ENCODE measurements at places on chromosomes 11 and 22. TPM values are rescaled to one million over a fixed set of nuclear protein-coding genes. Genes with fewer than 3 reads are reported as not detected.
A peak's percentile ranks its signal among the peaks of the same experiment; 100 is the strongest.

GRCh38 chr11:132648851-132649250, 883.5 kb downstream of the OPCML start:
- no peak for DNase-seq

DNA sequence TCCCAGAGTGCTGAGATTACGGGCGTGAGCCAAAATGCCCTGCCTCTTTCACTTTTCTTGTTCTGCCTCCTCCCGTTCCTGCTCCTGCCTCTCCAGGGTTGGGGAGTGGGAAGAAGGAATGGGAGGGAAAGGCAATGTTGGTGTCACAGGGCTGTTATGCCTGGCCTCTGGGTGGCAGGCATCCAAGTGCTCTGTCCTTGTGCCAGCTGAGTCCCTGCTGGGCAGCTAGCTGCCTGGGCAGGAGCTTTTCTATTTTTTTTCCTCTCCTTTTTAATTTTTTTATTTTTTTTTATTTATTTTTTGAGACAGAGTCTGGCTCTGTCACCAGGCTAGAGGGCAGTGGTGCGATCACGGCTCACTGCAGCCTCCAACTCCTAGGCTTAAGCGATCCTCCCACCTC, 4.1 kb upstream of the SAC3D1 start:
- no peak for DNase-seq

DNA sequence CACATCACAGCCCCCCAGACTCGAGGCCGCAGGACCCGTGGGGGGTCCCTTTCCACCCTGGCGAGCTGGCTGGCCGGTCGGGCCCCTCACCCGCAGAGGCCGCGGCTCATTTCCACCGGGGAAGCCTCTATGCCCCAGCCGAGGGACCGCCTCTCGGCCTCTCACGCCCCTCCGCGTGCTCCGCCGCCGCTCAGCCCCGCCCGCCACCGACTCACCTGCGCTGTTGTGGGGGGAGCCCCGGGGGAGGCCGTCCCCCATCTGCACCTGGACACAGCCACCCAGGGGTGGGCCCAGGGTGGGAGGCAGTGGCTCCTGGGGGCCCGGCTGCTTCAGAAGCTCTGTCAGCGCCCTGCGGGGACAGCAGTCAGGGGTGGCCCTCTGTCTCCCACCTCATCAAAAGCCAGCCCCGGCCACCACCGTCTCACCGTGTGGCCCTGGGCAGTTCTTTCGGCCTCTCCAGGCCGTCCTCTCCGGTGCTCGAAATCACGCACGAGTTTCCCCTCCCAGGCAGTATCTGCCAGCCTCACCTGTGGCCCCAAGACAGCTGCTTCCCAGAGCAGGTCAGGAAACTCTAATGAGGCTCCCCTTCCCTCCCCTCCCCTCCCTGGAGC, 3.8 kb downstream of the SHISA8 start:
- no peak for DNase-seq

GRCh38 chr22:48088251-48088650, 1325.8 kb downstream of the TBC1D22A start:
- DNase-seq: no peak

- DNase-seq: no peak
Measured at GRCh38 chr11:75269367-75269660, 28.7 kb downstream of the TPBGL start.

- DNase-seq: peak; percentile 81
Measured at GRCh38 chr11:39990421-39990831, 1469.0 kb downstream of the LRRC4C start.

DNA sequence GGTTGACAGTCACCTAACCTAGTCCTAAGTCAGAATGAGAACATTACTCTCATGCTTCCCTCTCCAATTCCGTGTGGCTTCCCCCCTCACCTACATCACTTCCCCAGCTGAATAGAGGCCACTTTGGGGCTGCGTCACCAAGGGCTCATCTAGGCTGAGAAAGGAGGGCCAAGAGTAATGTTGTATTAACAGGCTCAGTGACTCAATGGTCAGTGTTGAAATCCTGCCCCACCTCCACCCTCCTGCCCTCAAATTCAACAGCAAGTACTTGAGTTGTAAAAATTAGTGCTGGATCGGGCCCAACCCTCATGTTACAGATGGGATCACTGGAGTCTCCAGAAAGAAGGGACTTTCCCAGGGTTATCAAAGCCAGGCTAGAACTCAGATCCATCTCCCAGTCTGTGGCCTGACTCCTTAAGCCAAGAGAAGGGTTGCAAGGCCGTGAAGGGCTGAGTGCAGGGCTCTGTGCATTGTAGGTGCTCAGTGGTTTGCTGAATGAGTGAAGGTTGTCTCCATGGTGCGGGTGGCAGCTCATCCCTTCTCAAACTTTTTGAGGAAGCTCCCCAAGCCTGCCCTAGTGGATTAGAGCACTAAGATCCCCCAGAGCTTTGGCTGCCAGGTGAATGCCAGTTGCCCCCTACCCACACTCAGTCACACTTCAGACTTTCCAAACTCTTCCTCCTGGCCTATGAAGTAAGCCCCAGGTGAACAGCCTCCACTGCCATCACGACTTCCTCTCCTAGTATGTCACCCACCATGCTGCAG, 3.2 kb downstream of the DGAT2 start:
- DNase-seq: no peak

- DNase-seq: no peak
Measured at GRCh38 chr11:128848815-128849455, 18.2 kb downstream of the KCNJ1 start.

- DNase-seq: no peak
Measured at GRCh38 chr11:115706626-115707135, 202.5 kb upstream of the CADM1 start.

DNA sequence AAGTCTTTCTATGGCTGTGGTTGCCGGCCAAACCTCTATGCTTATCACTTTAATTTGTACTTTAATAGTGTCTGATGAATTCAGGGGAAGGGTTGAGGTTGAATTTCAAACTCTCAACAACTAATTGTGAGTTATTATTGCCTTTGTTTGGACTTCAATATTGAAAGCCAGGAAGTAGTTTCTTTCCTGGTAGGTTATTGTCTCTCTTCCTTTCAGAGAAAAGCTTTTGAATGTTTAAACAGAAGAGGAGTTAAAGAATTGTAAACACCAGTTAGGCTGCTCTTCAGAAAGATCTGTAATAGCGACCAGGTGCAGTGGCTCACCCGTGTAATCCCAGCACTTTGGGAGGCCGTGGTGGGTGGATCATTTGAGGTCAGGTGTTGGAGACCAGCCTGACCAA, 22.2 kb downstream of the NNMT start:
- no peak for DNase-seq

GRCh38 chr11:11580012-11580411, 41.8 kb downstream of the GALNT18 start:
- no peak for DNase-seq

Gene OR5B12
- not detected for polyA plus RNA-seq

Gene CLNS1A
- polyA plus RNA-seq: 204 TPM

DNA sequence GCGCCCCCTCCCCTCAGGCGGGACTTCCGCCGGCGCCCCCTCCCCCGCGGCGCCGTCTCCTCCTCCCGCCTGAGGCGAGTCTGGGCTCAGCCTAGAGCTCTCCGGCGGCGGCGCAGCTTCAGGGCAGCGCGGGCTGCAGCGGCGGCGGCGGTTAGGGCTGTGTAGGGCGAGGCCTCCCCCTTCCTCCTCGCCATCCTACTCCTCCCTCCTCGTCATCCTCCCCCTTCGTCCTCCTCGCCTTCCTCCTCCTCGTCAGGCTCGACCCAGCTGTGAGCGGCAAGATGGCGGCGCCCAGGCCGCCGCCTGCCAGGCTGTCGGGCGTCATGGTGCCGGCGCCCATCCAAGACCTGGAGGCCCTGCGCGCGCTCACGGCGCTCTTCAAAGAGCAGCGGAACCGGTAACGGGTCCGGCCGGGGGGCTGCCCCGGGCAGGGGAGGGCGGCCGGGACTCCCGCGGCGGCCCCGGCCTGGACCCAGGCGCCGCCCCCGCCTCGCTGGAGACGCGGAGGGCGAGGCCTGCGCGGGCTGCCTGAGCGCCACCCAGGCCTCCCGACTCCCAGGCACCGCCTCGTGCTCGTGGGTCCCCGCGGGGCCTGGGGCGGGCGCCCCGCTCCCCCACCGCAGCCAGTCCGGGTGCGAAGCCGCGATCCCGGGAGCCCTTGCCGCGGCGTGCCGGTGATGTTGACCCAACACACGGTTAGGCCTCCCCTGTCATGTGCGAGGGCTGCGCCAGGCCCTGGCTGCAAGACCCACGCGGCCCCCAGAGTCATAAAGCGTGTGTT, at the start of gene ATXN10:
TSS of gene ATXN10 (plus strand) at position 52 of the 781 bp plus-strand sequence. CDS start at position 282, 230 bp downstream.
- peak; percentile 85 for DNase-seq

- peak; percentile 95 for DNase-seq
Measured at GRCh38 chr11:113474362-113475159, 637 bp downstream of the DRD2 start.

Gene APOA4
- not detected for polyA plus RNA-seq

DNA sequence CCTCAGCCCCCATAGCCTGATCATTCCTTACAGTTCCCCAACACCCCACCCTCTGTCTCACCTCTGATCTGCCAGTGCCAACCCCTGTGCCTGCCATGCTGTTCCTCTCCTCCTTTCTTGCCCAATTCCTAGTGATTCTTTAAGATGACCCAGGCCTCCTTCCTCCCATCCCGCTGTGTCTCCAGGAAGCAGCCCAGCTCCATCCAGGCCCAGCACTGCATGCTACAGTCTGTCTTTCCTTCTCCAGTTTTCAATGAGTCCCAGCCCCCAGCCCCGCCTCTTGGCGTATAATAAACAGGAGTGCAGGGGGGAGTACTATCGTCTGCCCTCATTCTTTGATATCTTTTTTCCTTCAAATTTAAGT, 12.3 kb downstream of the LTBP3 start:
- DNase-seq: no peak

Gene OR10A2
- polyA plus RNA-seq: 0.08 TPM

Gene GNAZ
- 4.7 TPM for polyA plus RNA-seq

DNA sequence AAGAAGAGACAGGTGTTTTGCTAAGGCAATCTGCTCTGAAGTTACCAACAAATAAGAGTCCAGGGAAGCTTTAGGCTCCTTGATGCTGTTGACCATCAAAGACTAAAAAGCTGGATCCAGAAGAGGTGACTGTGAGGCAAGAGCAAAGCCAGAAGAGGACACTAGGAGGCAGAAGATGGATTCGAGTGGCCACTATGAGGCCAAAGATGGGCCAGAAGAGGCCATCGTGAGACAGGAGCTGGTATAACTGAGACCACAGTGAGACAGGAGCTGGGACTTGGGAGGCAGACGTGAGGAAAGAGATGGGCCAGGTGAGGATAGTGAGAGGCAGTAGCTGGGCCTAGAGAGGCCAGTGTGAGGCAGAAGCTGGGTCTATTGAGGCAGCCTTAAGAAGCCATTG, 37.7 kb downstream of the OR4C45 start:
- no peak for DNase-seq
